ENCODE measurements at places on chromosomes 7 and 10.

GRCh38 chr10:49038711-49039110, 76.6 kb downstream of the VSTM4 start:
- DNase-seq = no peak

DNA sequence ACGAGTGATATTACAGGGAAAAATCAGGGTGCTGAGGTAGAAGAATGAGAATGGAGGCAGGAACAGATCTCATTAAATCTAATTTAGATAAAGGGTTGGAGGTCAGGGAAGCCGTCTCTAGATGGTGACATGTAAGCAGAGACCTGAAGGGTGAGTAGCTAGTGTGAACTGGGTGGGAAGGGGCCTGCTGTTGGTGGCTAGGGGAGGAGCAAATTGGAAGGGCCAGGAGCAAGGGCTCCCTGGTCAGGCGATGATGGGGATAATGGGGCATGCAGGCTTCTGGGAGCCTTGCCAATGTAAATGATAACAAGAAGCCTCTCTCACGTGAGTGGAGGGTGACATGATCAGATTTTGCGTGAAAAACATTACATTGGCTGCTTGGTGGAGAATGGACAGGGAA, 76.3 kb downstream of the WDFY4 start:
- no peak for DNase-seq

- DNase-seq = no peak
These were observed 349.5 kb upstream of the NFE2L3 start for GRCh38 chr7:25802473-25802872.

- DNase-seq = no peak
These were observed 60.4 kb downstream of the ARMH3 start for GRCh38 chr10:101995451-101996063.

DNA sequence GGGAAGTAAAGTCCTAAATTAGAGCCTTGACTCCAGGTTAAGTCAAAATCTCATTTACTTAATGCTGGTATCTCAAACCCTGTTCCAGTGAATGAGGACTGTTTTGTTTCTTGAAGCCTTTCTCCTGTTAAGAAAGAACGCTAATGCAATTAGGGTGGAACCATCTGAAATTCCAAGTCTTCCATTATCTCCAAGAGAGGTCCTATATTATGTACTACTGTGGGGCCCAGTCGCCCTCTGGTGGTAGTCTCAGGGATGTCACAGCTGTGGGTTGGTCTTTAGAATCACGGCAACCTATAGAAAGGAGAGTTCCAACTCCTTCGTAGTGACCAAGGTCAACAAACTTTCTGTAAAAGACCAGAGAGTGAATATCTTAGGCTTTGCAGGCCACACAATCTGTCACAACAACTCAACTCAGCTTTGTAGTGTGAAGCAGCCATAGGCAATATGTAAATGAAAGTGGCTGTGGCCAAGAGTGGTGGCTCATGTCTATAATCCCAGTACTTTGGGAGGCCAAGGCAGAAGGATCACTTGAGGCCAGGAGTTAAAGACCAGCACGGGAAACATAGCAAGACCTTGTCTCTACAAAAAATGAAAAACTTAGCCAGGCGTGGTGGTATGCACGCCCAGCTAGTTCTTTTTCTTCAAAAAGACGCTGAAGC, 9.3 kb downstream of the RPP38 start:
- DNase-seq = peak; percentile 47

- no peak for DNase-seq
These were observed 19.8 kb downstream of the ZNF107 start for GRCh38 chr7:64685741-64686140.

- DNase-seq = no peak
These were observed 114.8 kb upstream of the DIP2C start for GRCh38 chr10:804191-804781.

DNA sequence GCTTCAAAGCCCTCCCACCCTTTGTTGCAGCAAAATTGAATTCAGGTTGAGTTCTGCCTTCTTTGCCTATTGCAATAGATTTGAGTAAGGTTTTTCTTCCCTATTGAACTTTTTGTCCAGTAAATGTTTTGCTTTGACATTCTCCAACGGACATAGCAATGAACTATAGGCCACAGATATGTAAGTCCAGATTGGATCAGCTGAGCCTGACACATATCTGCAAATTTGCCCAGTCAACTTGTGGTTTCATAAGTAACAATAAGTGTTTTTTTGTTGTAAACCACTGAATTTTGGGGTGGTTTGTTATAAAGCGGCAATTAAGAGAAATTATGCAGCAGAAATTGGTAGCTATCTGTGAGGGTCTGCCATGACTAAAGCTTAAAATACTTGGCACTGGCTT, 332.1 kb upstream of the SORCS1 start:
- DNase-seq = no peak

DNA sequence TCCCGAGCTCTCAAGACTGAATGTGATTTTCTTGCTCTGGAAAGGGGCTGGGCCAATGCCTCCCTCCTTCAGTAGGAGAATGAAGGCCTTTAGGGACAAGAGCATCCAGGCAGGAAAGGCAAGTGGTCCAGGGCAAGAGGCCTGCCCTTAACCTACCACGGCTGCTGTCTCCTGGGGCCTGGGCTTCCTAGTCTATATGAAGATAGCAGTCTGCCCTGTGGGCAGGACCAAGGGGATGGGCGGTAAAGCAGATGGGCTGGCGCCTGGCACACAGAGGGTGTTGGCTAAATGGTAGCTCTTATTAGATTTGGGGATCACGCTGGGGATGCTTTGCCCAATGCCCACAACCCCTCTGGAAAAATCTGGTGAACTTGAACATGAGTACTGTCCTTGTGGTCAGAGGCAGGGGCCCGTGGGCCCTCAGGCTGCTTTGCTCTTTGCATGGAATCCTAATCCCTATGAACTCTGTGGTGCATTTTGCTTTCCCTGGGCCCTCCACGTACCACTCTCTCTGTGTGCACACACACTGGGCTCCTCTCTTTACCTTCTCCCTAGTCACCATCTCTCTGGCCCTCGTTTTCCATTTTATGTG, 20.3 kb downstream of the CHAT start:
- no peak for DNase-seq

DNA sequence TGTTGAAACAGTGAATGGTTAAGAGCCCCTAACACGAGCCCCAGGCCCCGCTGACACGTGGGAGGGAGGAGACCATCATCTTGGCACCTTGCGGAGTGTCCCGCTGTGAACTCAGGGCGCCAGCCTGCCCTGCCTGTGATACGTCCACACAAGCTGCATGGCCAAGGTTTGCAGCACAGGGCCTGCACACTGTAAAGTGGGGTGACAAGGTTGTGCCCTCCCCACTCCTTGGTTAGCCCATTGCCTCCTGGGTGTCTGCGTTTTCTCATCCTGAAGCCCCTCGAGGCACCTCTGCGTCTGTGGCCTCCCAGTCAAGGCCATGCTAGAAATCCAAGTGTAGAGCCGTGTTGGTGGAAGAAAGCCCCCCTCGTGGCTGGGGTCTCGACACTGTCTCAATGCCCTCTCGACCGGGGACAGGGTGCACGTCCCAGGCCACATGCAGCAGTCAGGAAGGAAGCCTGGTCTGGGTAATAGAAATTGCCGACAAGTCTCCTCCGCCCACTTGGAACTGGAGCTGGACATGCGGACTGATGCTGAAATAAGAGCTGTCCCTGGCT, 192.1 kb downstream of the DNAJB6 start:
- DNase-seq = no peak

DNA sequence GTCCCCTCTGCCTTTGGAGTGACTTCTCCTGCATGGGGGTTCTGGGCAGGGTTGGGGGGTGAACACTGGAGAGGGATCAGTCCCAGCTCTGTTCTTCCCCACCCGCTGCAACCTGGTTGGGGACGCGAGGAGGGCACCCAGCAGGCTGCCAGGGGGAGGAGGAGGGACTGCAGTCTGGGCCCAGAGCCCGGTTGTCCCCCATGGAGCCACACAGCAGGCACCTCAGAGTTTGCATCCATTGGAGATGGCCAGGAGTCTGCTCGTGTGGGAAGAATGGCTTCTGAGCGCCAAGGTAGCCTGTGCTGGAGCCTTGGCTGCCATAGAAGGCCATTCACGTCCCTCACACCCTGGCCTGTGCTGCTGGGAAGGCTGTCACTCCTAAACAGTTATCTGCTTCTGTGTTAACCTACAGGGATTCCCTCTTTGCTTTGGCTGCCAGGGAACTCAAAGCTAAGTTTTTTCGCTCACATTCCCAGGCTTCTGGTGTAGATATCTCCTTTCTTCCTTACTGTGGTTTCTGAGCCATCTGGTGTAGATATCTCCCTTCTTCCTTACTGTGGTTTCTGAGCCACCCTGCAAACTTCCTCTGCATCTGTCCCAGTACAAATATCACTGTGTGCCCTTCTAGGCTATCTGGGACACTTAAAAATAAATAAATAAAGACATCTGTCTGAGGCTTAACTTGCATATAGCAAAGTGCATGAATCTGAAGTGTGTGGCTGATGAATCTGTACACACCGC, 133.7 kb downstream of the LHPP start:
- no peak for DNase-seq
